ENCODE measurements at places on chromosomes 13 and 19.

DNA sequence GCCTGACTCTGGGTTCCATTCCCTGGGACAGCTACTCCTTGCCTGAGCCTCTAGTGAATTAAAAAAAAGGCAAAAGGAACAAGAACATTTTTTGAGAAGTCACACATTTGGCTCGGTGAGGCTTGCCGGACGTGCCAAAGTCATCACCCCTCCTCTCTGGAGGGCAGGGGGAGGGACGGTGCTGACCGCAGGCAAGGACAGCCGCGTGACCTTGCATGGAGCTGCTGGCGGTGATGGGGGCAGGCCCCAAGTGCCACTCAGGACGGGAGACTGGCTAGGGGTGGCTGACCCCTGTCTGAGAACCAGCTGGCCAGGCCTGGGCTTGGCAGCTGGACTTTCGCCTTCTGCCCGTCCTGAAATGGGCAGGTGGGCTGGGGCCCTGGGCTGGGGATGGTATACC lies 26.4 kb downstream of the MAP2K2 start:
- DNase-seq, result no peak

DNA sequence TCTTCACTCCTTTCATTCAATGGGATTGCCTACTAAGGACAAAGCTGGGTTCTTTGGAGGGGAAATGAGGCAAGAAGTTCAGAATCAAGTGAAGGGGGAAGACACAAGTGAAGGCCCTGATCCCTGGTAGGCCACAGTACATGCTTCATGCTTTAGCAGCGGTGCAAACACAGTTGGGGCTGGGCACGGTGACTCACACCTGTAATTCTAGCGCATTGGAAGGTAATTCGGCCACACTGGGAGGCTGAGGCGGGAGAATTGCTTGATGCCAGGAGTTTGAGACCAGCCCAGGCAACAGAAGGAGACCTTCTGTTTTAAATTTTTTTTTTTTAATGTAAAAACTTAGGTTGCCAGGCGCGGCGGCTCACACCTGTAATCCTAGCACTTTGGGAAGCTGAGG lies 23.4 kb upstream of the GATAD2A start:
- DNase-seq, result no peak

- DNase-seq, result no peak
Observed at GRCh38 chr13:39779337-39780265, 124.1 kb downstream of the COG6 start.

DNA sequence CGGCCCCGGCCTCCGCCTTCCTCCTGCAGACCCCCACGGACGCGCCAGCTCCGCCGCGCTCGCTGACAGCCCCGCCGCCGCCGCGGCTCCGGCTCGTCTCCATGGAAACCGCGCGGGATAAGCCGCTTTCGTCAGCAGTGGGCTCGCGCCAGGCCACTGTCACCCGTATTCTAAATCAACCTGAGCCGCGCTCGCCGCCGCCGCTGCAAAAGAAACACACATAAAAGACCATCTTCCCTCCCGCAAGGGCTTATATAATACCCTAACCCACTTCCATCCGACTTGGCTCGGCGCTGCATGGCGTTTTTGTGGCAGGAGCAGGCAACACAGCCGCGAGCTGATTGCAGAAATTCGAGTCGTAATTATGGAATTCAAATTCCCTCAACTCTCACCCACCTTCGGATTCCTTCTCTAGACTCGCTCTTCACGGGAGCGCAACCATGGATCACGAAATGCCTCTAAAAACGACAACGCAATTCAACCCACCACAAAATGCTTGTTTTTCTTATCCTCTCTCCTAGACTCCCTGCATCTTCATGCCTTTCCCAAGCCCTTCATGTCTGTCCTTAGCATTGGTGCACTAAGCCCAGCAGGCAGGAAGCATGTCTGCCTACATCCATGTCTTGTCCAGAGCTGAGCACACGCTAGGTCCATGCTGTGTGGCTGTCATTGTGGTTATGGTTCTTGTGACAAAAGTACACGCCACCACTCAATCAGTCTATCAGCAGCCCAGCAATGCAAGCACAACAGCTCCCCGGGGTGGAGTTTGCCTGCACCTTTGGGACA lies at the start of gene AMER2:
AMER2 (minus strand) TSS at position 772 of the 786 bp plus-strand sequence; CDS start at position 103, 669 bp downstream.
- DNase-seq, result no peak

DNA sequence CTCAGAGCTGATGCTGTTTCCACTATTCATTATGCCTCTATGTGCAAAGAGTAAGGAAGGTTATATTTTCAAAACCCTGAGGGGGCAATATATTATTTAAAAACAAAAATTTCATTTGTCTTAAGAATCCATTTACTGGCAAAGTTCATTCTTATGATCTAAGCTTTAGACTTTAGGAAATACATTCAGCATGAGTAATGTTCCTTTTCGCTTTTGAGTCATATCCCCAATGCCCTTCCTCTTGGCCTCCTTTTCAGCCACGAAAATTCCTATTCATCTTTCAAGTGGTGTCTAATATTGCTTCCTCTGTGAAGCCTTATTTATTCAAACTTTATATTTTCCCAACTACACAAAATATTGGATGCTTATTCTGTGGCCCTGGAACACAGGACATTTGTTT lies 1317.0 kb downstream of the PCDH9 start:
- no peak for DNase-seq

DNA sequence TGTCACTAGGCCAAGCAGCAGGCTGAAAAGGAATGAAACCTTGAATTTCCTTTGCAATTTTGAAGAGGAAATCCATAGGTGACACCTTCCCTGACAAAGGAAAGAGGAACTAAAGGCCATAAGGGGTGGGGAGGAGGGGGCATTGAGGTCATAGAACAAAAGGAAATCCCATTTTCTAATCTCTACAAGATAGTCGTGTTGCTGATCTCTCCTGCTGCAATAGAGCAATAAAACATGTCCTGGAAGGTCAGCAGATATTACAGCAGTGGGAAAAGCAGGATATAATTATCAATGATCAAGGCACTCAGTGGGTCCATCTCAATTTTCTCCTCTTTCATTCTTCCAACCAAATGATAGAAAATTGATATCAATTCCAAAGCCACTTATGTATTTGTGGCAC lies 20.3 kb upstream of the RAP2A start:
- no peak for DNase-seq

DNA sequence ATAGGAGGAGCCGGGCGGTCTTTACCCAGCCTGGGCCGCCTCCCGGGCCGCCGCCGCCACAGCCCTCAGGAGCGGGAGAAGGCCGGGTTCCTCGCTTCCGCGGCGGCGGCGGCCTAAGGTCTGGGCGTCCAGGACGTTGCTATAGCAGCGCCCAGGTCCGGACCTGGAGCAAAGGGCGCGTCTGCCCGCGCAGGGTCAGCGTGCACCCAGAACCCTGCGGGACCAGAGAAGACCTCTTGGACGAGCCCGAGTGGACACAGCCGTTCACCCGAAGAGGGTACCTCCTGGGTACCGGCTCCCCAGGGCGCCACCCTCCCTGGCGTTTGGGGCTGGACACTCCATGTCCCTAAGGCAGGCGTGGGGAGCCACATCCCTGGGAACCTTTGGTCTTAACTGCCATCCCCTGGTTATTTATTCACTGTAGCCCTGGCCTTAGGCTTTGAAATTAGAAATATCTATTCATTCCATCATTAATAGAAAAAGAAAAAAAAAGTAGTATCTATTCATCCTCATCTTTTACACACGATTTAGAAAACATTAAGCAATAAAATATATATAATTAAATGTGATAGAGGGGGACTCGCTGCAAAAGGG lies 2.4 kb downstream of the DZIP1 start:
- DNase-seq, result no peak

GRCh38 chr19:15184776-15185175 lies 16.0 kb downstream of the NOTCH3 start:
- no peak for DNase-seq

- DNase-seq, result no peak
Observed at GRCh38 chr19:18424122-18424889, 5.1 kb downstream of the SSBP4 start.

DNA sequence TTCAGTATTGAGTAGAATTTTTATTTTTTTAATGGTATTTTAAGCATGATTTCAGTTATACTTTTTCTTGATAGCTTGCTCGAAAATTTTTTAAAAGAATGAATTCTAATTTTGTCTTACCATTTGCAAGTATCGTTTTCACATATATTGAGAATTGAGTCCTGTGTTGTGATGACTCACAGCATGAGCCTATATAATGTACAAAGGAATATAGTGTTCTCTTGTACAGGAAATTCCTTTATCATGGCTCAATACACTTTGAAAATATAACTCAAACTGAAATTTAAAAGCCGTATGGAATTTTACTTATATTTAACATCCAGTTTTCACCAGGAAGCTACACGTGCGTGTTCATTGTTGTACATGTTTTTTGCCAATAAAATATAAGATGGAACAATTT lies 161.1 kb upstream of the TMTC4 start:
- no peak for DNase-seq

- DNase-seq, result no peak
Observed at GRCh38 chr13:94709001-94709834, 3.1 kb downstream of the SOX21 start.

- DNase-seq, result no peak
Observed at GRCh38 chr13:49256841-49257240, 9.1 kb downstream of the CDADC1 start.

GRCh38 chr19:648305-648704 lies 8.6 kb downstream of the FGF22 start:
- no peak for DNase-seq

DNA sequence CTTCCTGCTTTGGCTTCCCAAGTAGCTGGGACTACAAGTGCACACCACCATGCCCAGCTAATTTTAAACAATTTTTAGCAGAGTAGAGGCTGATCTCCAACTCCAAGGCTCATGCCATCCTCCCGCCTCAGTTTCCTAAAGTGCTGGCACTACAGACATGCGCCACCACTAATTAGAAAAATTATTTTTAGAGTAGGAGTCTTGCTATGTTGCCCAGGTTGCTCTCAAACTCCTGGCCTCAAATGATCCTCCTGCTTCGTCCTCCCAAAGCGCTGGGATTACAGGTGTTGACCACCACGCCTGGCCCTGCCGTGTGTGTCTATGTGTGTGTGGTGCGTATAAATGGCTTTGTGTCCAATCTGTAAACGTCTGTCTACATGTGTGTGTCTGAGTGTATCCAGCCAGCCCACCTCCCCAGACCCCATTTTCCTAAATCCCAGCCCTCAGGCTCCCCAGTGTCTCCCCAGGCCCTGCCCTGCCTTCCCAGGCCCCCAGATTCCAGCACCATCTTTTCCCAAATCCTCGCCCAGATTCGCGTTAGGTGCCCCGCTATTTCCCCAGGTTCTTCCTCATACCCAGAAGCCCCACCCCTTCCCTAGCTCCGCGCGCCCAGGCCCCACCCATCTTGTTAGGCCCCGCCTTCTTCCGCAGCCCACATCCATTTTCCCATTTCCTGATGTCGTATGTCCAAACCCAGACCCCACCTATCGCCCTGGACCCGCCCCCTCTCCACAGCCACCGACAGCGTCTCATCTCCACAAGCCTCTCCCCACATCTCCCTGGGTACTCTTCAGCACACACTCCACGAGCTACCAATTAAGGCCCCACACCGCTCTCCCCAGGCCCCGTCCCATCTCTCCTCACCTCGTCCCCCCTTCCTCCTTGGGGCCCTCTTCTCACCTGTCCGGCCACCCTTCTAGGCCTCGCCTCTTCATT lies 24.9 kb downstream of the SLC8A2 start:
- DNase-seq, result no peak

DNA sequence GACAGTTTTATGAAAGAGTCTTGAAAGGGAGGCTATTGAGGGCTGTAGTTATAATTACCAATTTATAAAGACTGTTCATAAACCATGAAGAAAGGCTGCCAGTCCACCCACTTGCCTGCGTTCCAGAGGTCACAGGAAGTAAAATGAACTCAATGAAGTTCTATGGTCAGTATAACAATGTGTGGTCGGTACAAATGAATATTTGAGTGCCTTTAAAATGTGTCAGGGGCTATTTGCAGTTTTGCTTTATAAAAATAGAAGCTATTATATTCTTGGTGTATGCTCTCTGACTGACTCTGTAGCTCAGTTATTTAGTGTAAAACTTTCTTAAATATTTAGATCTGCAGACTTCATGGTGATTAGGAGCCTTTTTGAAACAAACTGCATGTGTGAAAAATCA lies 47.0 kb downstream of the ESD start:
- no peak for DNase-seq

DNA sequence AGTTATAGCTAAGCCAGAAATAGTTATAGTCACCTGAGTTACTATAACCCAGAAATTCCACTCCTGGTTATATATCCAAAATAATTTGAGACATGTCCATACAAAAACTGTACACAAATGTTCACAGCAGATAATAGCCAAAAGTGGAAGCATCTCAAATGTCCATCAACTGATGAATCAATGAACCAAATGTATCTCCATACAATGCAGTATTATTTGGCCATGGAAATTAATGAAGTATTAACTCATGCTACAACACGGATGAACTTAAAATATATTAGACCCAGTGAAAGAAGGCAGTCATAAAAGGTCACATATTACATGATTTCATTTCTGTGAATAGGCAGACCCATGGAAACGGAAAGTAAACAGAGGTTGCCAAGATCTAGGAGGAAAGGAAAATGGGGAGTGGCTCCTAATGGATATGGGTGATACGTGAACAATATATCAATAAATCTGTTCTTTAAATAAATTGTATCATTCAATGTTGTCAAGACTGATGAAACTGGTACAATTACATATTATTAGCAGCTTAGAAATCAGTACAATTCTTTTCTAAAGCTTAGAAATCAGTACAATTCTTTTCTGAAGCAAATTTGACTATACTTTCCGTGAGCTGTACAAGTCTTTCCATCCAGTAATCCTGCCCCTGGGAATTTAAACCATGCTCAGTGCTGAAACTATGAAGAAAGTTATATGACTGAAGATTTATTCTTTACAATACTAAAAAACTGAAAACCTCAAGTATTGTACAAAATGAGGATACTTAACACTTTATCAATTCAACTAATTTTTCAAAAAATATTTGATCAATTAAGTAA lies 47.0 kb upstream of the DIAPH3 start:
- no peak for DNase-seq

DNA sequence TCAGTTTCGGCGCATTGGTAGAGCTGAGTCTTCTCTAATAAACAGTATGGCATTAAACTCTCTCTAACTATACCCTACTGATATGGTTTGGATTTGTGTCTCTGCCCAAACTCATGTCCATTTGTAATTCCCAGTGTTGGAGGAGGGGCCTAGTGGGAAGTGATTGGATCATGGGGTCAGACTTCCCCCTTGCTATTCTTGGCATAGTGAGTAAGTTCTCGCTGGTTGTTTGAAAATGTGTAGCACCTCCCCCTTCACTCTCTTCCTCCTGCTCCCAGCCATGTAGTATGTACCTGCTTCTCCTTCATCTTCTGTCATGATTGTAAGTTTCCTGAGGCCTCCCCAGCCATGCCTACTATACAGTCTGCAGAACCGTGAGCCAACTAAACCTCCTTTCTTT lies 682.7 kb upstream of the ARGLU1 start:
- no peak for DNase-seq

- DNase-seq, result no peak
Observed at GRCh38 chr19:17234911-17235299, 8.9 kb downstream of the OCEL1 start.

- no peak for DNase-seq
Observed at GRCh38 chr19:12379732-12380443, 14.4 kb upstream of the ZNF442 start.

- DNase-seq, result peak; percentile 68
Observed at GRCh38 chr19:57350877-57351805, at the start of gene ZNF304. TSS of gene ZNF304 (plus strand) at chr19:57351271. CDS start at chr19:57351665, 394 bp downstream.
